Hypothalamus (tissue), 51 donors: ENCODE measurements at places on chromosomes 5 and 9.

DNA sequence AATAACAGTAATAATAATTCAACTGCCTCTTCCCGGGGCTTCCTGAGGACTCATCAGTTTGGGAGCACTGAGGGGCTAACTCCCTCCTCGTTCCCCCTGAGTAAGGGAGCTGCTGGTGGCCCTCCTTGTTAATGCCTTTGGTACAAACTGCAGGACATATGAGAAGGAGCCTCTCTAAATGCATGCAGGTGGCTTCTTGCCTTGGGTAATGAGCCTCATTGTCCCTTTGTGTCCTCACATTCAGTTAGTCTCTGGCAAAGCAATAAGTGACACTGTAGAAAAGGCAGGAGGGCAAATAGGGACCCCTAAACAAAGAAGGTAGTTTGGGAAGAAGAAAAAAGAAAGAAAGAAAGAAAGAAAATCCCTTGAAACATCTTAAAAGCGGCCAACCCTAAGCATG lies 95.4 kb upstream of the ERCC6L2 start:
- no peak for DNase-seq

GRCh38 chr5:18366234-18366633 lies 732.0 kb downstream of the TAF11L14 start:
- DNase-seq, result no peak

DNA sequence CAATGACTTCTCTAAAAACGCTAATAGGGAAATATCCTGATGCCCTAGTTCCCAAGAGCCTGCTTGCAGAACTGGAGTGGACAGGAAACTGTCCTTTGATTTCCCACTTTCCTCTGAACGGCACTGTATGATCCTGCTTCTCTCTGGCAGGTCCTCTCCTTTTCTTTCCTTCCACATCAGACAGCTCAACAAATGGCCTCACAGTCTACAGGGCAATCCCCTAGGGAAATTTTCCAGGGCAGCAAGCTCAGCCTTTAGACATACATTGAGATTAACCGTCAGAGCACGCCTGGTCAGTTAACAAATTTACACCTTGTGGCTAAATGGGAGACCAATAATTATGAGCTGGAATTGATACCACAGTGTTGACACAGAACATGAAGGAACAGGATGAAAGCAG lies 164.9 kb downstream of the SLC24A2 start:
- no peak for DNase-seq

DNA sequence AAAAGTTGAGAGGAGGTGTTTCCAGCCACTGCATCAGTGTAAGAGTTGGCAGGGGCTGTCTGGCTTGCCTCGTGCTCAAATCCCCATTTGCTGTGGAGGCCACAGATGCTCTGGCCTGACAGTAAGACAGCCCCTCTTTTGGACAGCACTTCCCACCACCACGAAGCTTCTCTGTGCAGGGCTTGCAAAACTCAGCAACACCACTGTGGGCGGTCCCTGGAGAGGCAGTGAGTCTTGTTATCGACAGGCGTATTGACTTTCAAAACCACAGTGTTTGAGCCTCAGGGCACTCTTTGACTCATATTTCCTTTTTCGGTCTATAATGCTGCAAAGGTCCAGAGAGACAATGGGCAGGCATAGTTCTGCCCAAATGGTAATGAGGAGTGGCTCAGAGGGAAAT lies 539.5 kb downstream of the EBF1 start:
- DNase-seq, result no peak

- DNase-seq, result no peak
These were observed 98.7 kb downstream of the CDK5RAP2 start for GRCh38 chr9:120481248-120481647.

- DNase-seq, result no peak
These were observed 101.1 kb downstream of the RGS3 start for GRCh38 chr9:113564498-113565237.

DNA sequence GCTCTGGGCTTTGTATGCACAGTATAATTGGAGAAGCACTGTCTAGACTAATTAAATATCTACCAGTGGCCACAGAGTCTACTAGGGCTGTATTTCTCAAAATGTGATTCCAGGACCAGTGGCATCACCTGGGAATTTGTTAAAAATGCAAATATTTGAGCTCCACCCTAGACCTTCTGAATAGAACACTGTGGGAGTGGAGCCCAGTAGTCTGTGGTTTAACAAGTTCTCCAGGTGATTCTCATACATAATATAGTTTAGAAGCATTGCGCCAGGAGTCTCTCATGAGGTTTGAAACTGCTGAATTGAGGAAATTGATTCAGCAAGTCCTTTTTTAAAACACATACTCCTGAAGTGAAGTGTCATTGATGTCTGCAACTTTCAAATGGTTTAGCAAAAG lies 74.7 kb downstream of the FCHO2 start:
- DNase-seq, result no peak

GRCh38 chr9:29100762-29101161 lies 1527.5 kb upstream of the C9orf72 start:
- no peak for DNase-seq

DNA sequence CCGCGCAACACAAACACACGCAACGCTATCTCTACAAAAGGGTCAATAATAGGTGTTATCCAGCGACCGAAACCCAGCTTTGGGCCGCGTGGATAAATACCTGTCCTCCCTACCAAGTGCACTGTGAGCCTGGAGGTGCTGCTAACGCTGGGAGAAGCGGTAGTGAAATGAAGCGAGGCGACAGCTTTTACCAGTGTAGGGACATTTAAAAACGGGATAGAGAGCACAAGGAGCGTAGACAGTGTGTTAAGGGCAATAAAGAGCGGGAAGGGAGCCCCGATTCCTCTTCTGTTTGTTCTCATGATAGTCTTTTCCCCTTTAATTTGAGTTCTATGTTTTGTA lies 421 bp upstream of the DEPDC1B start:
- no peak for DNase-seq

DNA sequence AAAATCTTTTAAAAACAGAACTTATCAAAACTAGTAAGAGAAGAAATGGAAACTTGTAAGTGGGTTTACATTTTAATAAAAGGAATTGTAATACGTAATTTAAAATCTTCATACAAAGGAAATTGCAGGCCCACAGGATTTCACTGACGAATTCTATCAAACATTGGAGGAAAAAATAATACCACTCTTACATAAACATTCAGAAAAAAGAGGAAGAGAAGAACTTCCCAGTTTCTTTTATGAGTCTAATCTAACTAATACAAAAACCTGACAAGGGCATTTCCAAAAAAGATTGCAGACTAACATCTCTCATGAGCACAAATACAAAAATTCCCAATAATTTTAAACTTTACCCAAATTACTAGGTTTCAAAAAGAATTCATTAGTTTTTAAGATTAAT lies 149.0 kb downstream of the RANBP17 start:
- no peak for DNase-seq
